ENCODE measurements at places on chromosomes 1 and 21.

- no peak for DNase-seq
Observed at GRCh38 chr1:35568975-35569395, 4.1 kb upstream of the TFAP2E start.

GRCh38 chr1:175095978-175096607 is 28.5 kb downstream of the TNN start:
- no peak for DNase-seq

- no peak for DNase-seq
Observed at GRCh38 chr1:61122389-61122788, 40.0 kb downstream of the NFIA start.

DNA sequence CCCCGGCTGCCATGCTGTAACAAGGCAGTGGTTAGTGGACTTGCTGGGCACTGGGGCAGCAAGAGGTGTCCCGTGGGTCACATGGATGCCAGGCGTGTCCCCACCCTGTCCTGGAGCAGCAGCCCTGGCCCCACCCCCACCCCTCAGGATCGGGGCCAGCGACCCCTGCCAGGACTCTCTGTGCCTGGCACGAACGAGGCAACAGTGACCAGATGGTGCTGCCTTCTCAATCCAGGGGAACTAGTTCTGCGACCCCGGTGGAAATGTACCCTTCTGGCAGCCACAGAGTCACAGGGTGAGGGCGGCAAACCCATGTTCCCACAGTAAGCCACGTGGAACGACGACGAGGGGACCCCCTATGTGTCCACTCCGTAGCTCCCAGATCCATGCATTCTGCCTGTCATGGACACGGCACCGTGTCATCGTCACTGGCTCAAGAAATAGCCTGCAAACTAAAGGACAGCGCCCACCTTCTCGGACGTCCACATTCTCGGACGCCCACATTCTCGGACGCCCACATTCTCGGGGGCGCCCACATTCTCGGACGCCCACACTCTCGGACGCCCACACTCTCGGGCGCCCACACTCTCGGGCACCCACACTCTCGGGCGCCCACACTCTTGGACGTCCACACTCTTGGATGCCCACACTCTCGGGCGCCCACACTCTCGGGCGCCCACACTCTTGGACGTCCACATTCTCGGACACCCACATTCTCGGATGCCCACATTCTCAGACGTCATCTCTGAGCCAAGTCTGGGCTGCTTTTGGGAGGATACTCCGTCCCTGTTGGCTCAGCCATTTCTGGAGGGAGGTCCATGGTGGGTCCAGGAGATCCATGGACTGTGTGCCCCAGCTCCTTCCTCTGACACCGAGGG is 19.6 kb upstream of the ACTRT2 start:
- DNase-seq, result no peak

DNA sequence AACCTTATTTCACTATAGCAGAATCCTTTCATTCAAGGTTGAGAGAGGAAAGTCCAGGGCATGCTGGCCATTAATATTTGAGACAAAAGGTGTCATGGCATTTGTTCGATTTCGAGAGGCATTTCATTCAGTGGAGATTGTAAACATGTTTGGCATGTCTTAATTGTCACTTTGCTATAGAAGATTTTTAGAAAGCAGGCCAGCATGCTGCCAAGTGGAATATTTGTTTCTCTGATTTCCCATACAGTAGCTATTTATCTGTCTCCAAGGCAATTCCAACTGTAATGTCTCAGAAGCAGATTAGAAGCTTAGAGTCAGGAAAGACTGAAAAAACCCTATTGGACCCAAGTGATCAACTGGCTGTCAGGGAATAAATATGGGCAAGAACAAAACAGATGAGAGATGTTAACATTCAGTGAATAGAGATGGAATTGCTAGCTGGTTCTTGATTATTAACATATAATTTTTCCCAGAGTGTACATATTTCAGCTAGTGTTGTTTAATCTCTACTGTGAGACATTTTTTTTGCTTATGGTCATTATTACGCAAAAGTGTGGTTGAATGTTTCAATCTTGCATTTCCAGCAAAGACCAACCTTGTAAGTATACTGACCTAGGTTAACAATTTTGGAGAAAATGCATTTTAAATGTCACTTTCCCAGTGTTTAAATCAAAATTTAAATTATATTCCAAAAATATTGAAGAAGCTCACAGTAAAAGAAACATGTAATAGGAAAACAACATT is 174.6 kb downstream of the KCNK2 start:
- no peak for DNase-seq

DNA sequence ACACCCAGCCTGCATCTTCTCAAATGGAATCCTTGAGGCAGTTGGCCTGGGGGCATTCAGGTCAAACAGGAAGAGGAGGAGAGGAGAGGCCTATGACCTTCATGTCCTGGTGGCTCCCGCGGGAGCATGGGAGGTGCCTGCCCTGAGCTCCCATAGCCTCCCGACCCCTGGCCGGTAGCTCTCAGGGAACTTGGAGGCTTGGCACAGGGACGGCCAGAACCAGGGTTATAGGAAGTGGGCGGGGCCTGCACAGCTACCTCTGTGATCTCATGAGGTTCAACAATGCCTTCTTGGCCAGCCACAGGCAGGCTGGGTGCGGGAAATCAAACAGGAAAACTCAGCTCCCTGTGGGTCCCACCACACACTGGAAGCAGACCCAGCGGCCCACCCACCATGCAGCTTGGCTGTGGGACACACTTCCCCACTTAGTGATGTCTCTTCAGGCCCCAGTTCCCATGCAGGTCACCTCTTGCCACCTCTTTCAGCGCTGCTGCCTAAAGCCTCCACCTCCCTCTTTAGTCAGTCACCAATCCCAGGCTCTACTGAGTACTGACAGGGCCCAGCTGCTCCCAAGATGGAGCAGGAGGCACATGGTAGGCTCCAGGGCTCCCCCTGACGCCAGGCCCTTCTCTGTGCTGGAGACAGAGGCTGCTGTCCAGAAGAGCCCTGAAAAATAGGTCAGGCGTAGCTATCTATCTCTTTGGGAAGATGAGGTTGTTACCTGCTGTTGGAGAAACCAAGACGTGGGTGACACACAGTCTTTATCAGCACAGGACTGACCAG is at the start of gene SLFNL1:
Gene SLFNL1, minus strand, starts transcription at position 200 of the 783 bp plus-strand sequence. CDS start 1,065 bp downstream, outside the sequence.
- DNase-seq, result no peak

GRCh38 chr1:29121516-29121935 is 2.2 kb downstream of the TMEM200B start:
- no peak for DNase-seq
